Inflammatory macrophage (primary cell): ENCODE measurements at places on chromosomes 13 and 19.
A peak's percentile ranks its signal among the peaks of the same experiment; 100 is the strongest.

DNA sequence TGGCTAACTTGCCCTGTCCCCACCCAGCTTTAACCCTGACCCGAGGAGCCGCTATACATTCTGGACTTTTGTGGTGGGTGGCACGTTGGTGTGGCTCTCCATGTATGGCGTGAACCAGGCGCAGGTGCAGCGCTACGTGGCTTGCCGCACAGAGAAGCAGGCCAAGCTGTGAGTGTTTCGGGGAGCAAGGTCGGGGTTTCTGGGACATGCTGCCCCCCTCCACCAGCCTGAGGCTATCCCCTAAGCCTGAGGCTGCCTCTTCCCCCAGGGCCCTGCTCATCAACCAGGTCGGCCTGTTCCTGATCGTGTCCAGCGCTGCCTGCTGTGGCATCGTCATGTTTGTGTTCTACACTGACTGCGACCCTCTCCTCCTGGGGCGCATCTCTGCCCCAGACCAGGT is 6.0 kb downstream of the SLC5A5 start:
- no peak for DNase-seq

DNA sequence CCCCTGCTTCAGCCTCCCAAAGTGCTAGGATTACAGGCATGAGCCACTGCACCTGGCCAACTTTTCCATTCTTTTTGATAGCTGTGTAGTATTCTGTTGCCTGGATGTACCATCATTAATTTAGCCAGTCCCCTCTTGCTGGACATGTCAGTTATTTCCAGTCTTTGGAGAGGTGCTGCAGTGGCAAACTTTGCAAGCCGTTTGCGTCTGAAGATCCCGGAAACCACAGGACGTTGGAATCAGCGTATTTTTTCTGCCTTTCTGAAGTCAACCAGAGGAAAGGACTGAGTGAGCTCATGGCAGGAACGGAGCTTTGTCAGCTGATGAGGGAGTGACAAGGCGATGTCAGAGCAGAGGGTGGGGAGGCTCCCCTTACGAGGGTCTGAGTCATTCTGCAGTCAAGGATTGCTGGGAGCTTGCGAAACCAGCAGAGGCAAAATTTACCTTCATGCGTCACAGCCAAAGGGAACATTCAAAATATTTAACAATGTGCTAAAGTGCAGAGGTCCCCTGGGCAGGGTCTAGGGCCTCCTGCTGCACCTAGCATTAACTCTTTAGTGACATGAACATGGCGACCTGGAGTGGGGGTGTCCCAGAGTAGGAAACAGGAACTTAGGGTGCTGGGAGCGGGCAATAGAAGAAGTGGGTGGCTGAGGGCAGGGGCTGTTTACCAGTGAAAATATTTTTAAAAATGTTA is 5.6 kb downstream of the C5AR1 start:
- peak; percentile 98 for DNase-seq

DNA sequence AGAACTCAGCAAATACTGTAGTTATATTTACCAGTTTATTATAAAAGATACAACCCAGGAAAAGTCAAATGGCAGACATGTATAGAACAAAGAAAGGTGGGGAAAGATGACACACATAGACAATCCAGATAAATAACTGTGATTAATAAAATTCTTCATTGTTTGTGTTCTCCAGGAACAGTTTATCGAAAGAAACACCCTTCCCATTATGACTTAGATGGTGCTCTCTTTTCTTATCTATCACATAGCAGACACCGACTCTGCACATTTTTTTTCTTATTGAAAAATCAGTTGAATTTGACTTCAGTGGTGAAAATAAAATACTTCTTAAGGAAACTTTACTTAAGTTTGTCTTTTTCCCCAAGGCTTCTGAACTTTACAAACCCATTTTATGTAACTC is 6.2 kb downstream of the ZNF708 start:
- DNase-seq, result no peak

DNA sequence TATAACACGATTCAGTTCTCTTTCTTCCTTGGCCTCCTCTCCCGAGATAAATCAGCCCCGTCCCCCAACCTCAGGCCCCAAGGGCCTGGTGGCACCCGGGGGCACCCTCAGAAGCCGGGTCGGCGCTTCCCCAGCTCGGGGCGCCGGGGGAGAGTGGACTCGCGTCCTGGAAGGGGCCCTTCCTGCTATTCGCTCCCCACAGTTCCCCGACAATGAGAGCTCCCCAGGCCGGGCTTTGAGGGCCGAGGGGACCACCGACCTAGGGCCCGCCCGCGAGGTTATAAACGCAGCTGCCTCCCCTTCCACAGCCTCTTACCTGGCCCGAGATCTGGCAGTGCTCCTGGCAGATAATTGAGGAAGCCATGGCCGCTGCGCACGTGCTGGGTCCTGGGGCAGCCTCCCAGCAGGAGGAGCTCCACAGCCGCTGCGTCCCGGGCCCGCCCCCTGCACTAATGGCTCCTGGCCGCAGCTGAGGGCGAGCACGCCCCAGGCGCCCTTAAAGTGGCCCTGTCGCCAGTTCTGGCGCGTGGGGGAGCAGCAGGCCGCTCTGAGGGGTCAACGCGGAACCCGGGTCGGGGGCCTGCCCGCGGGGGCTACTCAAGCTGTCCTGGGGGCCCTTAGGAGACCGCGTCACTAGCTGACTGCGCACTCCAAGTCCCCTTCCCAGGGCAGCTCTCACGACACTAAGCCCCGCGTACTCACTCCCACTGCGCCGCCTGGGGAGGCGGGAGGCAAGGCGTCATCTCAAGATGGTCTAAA is at the start of gene SOHLH2:
SOHLH2 (minus strand) TSS at position 394 of the 759 bp plus-strand sequence; CDS start at position 364, 30 bp downstream.
- DNase-seq, result no peak
